ENCODE measurements at places on chromosomes 2 and 18.

DNA sequence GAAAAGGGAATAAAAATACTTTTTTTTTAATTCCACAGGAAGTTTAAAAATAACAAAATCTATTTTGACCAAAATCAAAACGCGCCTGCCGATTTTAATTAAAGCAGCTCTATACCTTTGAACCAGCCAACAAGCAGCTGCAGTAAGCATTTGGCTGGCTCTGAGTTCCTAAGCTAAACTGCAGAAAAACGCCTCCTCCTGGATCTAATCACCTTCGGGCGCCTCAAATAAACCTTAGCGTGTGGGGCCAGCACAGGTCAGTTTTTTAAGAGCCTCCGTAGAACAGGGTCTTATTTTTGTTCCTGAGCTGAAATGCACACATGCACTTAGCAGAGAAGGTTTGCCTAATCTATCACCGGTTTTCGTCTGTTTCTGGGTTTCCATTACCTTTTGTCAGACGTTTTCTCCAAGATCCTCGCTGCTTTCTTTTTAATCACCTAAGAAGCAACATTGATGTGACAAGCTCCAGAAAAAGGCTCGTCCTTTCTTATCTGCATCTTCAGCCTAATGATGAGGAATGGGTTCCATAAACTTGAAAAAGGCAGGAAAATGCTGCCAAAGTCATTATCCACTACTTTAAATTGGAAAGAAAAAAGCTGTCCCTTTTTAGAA lies 64.7 kb upstream of the HNRNPA3 start:
- DNase-seq = no peak

DNA sequence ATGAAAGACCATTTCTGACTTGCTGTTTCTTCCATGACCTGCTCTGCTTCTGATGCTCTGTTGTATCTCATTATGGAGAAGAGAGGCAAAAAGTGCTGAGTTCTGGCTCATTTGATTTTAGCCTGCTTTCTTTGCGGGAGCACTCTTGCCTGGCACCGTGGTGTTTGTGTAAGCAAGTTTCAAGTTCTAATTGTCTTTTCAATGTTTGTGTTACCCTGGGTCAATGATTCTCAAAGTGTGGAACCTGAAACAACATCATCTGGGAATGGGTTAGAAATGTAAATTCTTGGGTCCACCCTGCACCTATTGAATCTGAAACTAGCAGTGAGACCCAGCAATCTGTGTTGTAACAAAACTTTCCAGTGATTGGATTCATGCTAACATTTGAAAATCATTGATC lies 85.5 kb upstream of the STON1 start:
- DNase-seq = no peak

DNA sequence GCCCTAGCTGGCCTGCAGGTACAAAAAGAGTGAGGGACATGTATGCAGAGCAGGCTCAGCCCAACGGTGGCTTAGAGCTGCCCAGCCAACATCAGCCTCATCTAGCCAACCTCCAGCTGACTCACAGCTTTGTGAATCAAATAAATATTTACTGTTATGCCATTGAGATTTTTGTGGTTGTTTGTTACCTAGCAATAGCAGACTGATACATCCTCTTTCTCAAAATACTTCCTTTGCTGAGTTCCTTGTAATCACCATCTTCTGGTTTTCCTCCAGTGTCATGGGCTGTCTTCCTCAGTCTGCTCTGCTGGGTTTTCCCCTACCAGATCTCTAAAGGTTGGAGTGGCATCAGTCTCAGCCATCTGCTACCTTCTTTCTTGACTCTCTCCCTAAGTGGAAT lies 126.6 kb upstream of the SLC1A4 start:
- no peak for DNase-seq

DNA sequence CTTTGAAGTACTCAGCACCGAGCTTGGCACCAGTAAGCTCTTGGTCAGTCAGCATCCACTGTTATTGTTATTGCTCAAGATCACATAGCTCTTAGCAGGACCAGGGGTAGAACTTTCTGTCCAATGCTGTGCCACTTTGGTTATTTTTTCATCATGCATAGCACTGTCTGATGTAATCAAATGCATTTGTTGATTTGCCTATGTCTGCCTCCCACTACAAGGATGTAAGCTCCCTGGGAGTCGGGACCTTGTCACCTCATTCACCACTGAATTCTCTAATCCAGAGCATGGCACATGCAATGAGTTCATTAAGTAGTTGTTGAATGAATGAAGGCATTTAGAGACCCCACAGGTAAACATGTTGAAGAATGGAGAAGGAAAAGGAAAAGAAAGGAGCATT lies 29.0 kb upstream of the DLX1 start:
- no peak for DNase-seq

DNA sequence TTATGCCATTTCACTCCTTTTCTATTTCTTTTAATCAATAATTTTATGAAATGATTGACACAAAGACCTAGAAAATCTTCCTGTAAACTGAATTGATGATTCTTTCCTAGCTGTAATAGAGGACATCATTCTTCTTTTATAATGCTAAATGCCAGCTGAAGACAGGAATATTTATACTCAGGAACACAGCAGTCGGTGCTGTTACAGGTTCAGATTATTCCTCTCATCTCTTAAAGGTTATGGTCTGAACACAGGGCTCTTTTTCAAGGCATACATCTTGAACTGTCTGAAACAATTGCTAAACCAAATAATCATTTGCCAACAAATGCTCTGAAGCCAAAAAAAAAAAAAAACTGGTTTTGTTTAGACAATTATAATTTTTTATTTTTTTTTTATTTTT lies 305.0 kb upstream of the MMADHC start:
- DNase-seq = no peak

GRCh38 chr2:106332054-106332453 lies 136.2 kb downstream of the RGPD3 start:
- no peak for DNase-seq

- no peak for DNase-seq
These were observed 48.0 kb downstream of the DDX18 start for GRCh38 chr2:117862459-117862858.

GRCh38 chr18:58359620-58360019 lies 269.3 kb downstream of the ALPK2 start:
- no peak for DNase-seq

- no peak for DNase-seq
These were observed 83.0 kb downstream of the MARCO start for GRCh38 chr2:119025013-119025412.

DNA sequence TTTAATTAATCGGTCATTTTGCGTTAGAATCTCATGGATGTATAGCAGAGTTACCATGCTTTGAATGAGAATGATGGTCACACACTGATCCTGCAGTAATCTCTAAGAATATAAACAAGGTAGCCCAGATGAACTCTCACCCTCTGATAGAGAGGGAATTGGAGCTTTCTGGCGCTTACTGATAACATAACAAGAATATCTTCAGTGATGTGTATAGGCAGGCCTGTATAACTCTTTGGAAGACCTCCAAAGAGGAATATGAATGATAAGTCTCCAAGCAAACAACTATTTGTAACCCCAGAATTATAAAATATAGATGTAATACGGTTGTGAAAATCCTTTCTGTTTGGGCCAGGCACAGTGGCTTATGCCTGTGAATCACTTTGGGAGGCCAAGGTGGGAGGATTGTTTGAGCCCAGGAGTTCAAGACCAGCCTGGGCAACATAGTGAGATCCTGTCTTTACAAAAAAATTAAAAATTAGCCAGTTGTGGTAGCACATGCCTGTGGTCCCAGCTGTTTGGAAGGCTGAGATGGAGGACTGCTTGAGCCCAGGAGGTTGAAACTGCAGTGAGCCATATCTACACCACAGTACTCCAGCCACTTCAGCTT lies 52.5 kb upstream of the LTBP1 start:
- DNase-seq = no peak

DNA sequence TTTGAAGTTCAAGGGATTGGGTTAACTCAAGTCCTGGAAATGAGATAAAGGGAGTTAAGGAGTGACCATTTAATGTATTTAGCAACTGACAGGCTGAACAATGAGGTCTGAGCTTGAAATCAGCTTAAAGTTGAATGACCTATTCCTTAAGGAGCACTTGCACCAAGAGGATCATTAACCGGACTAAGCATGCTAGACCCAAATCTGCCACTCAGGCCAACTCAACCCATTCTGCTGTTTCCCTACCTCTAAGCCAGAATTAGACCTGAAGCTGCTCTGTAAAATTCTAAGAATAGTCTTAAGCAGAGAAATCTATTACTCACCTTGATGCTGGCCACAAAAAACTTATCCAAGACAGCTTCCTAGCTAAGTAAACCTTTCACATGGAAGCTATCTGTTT lies 59.8 kb downstream of the SPRED2 start:
- no peak for DNase-seq

DNA sequence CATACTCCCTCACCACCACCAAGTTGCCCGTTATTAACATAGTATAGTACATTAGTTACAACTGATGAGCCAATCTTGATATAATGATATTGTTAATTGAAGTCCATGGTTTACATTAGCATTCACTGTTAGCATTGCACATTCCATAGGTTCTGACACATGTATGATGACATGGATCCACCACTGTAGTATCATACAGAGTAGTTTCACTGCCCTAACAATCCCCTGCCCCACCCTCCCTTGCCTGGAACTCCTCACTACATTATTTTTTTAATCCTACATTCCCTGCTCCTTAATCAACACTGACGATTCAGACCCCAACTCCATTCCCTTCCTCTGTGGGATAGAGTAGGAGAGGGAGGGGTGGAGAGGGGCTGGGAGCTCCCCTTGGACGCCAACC lies 20.2 kb upstream of the ST3GAL5 start:
- no peak for DNase-seq

DNA sequence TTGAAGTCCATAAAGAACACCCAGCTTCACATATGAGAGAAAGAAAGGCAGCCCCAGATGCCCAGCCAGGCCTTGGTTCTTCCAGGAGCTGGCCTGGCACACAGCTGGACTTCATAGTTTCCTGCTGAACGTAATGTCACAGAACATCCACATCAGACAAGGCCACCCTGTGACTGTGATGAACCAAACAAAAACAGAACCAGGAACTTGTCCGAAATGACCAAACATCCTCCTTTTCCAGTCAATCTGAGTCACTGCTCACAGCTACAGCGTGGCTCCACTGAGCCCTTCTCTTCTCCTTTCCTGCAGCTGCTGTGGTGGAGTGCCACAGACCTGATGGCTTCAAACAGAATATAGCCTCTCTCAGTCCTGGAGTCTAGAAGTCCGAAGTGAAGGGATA lies 45.4 kb upstream of the PAPOLG start:
- DNase-seq = no peak

DNA sequence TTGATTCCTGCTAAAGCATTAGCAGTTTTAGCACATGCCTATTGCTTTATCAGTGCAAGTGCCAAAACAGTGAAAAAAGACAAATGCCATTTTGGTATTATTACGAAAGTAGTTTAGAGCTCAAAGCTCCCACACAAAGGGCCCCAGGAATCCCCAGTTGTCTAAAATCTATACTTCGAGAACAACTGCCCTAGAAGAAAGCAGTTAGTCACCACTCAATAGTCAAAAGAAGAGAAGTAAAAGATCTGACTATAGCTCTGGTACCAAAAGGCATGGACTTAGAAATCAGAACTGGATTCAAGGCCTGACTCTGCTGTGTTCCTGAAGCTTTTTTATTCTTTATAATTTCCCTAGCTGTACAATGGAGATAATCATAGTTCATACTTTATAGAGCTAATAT lies 21.8 kb downstream of the SCN3A start:
- DNase-seq = no peak

- DNase-seq = no peak
These were observed at the start of gene METTL8 for GRCh38 chr2:171433763-171434012. Gene METTL8 (minus strand): TSS chr2:171433990. CDS start chr2:171392185, 41,805 bp downstream.

GRCh38 chr18:56649996-56650395 lies 1.2 kb upstream of the WDR7 start:
- DNase-seq = no peak

DNA sequence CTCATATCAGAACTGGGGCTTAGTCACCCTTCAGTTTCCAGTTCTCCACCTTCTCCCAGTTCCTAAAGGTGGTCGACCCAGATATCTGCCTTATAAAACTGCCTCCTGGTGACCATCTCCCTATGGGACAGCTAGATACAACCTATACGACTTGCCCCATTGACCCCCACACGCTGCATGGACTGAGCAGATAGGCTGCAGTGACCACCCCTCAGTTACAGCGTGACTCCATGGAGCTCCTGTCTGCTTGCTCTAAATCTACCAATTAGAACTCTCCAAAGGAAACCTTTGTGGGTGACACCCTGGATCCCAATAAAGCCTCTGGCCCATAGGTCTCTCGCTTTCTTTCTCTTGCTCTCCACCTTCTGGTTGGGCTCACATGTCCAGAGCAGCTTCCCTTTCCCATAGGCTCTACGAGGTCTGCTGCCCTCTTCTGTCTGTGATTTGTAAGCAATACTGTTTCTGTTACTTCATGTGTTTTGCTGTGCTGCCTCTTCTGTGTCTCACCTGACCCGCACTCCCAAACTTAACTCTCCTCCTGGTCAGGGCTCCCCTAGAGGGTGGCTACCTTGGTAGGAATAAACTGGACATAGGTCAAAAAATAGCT lies 971.3 kb upstream of the FAM98A start:
- DNase-seq = no peak
